ENCODE measurements at places on chromosomes 5 and 9. TPM values are rescaled to one million over a fixed set of nuclear protein-coding genes. Genes with fewer than 3 reads are reported as not detected.

Gene FOXD4L5
- total RNA-seq, result not detected

Gene PTPN3
- total RNA-seq, result 40.3 TPM

Gene CSF1R
- 15.0 TPM for total RNA-seq

Gene EDIL3
- total RNA-seq, result 0.69 TPM

DNA sequence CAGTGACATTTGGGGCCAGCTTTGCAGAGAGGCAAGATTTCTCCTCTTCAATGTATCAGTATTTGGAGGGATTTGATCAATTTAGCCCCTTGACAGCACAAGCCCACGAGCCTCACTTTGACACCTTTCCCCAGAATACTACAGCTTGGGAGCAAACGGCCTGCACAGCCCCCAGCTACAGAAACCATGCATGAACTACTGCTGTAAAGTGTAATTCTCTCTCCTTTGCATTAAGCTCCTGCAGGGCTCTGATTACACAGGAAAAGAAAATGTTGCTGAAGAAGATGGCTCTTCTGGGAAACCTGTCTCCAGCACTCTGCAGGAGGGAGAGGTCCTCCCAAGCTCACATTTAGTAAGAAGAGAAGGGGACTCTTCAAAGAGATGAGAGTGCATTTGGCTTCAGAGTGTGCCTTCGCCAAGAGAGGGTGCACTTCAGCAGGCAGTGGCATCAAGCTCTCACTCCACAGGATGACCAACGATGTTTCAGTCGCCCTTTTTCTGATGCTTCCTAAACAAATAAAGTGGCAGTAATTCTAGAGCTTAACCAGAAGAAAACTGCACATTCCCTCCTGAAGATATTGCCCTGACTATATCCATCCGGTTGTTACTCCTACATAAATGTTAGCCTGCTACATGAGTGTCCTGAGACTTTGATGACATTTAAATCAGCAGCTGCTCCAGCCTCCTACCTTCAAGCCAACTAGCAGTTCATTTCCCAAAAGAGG lies 272.2 kb downstream of the AUH start:
- DNase-seq, result no peak
- H3K4me3 ChIP-seq, result no peak overlapping the region
- no peaks in the 10 kb centered on the region for H3K27me3 ChIP-seq
- no peak overlapping the region for H3K27ac ChIP-seq
- H3K36me3 ChIP-seq, result no peaks in the 10 kb centered on the region

Data from psoas muscle (tissue), 8 donors.